Adrenal gland (tissue), 19 donors: ENCODE measurements at places on chromosomes 7 and 10. TPM values are rescaled to one million over a fixed set of nuclear protein-coding genes. Genes with fewer than 3 reads are reported as not detected.

DNA sequence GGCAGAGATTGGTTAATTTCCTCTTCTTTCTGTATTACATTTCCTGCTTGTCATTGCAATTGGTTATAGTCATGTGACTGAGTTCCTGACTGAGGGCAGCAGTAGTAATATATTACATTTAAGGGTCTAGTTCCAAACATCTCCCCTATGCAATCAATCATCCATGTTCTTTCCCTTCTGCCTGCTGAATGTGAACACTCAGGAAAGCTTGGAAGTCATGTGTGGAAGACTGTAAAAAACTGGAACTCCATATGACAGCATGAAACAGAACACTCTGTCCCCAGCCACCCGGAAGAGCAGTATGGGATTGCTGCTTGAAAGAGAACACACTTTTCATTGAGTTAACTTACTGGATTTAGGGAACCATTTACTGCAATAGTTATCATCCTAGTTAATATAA is 459.7 kb upstream of the SEMA3A start:
- no peak overlapping the region for H3K4me3 ChIP-seq
- H3K27ac ChIP-seq: no peak overlapping the region
- no peaks in the 10 kb centered on the region for H3K27me3 ChIP-seq
- no peak for DNase-seq
- no peaks in the 10 kb centered on the region for H3K36me3 ChIP-seq

DNA sequence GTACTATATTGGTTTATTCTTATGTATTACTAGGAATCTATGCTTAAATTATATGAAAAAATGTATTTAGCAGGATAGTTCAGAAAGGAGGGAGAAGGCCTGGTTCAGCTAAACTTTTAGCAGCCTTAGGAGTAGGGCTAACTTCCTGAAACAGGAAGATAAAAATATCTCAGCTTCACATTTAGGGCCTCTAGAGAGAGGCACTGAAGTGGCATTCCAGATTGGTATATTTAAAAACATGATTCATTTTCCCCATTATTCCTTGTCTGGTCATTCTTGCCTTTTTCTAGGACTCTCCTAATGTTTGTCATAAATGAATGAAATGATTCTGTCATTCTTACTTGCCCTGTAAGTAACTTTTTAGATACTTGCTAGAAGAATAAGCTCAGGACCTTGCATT is 63.0 kb upstream of the CYP26C1 start:
- H3K4me1 ChIP-seq: no peaks in the 10 kb centered on the region
- no peak overlapping the region for H3K4me3 ChIP-seq
- H3K36me3 ChIP-seq: no peaks in the 10 kb centered on the region
- no peaks in the 10 kb centered on the region for H3K27me3 ChIP-seq

- DNase-seq: no peak
- H3K4me1 ChIP-seq: no peaks in the 10 kb centered on the region
- no peak overlapping the region for H3K4me3 ChIP-seq
These were observed 26.3 kb downstream of the GPR141 start for GRCh38 chr7:37709631-37710509.

LRRC17 gene
- total RNA-seq: 1.5 TPM

- DNase-seq: no peak
- no peaks in the 10 kb centered on the region for H3K36me3 ChIP-seq
- H3K4me3 ChIP-seq: no peak overlapping the region
- H3K4me1 ChIP-seq: no peaks in the 10 kb centered on the region
These were observed 149.7 kb downstream of the DKK1 start for GRCh38 chr10:52463826-52464225.

DNA sequence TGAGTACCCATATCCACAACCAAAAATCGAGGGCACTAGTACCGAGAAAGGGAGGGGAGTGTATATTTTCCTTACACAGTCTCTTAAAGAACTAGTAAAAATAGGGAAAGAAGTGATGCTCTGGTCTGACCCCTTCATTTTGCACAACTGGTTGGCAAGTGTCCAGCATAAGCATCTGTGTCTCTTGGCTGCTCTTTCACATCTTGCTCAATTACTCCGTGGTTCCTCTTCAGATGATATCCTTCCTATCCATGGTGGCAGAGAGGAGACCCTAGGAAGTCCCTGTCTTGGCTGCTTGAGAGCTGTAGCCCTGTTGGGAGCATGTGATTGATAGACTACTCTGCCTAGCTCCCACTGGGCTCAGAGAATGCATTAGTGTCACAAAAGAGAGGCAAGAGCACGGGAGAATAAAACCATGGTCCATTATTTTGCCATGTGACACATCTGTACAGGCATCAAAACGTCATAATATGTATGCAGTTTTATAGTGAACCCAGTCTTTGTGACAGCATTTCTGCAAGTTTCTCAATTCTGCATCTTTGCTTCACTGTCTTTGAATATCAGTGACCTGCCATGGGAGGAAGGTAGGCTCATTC is 111.8 kb upstream of the ANKRD1 start:
- peak; percentile 52 for DNase-seq
- no peak overlapping the region for H3K27ac ChIP-seq
- H3K27me3 ChIP-seq: no peaks in the 10 kb centered on the region
- H3K4me3 ChIP-seq: no peak overlapping the region

- H3K27me3 ChIP-seq: no peaks in the 10 kb centered on the region
- H3K36me3 ChIP-seq: no peaks in the 10 kb centered on the region
- DNase-seq: no peak
- H3K27ac ChIP-seq: no peak overlapping the region
- no peak overlapping the region for H3K4me3 ChIP-seq
These were observed 4.2 kb downstream of the ADAMTS14 start for GRCh38 chr10:70676511-70676910.

DNA sequence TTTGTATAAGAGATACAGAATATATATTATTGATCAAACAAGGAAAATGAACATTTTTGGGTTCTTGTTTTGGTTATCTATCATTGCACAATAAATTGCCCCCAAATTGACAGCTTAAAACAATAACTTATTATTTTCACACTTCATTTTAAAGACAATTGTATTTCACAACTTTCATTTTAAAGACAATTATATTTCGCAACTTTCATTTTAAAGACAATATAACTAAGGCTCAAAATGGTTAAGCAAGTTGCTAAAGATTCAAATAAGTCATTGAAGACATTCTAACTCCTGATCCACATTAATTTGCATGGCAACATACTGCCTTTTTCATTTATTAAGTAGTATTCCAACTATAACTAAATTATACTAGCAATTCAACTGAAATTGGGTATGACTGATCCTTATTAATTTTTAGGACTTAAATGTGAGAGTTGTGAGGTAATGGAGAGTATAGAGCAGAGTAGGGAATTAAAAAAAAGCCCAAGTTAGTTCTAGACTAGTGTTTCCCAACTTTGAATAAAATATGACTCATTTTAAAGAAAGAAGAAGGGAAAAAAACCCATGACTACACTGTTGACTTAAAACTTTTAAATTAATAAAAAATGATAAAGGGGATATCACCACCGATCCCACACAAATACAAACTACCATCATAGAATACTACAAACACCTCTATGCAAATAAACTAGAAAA is 9.9 kb upstream of the STEAP2 start:
- no peak overlapping the region for H3K27ac ChIP-seq
- no peaks in the 10 kb centered on the region for H3K4me1 ChIP-seq
- H3K27me3 ChIP-seq: no peaks in the 10 kb centered on the region
- no peak overlapping the region for H3K4me3 ChIP-seq

GRCh38 chr10:103186128-103186527 is 6.9 kb downstream of the NT5C2 start:
- no peak overlapping the region for H3K4me3 ChIP-seq
- no peaks in the 10 kb centered on the region for H3K27me3 ChIP-seq
- no peaks in the 10 kb centered on the region for H3K36me3 ChIP-seq
- no peak overlapping the region for H3K27ac ChIP-seq

ZNF117 gene
- 39.3 TPM for total RNA-seq

- no peak overlapping the region for H3K4me3 ChIP-seq
- no peak for DNase-seq
- H3K36me3 ChIP-seq: no peaks in the 10 kb centered on the region
- no peak overlapping the region for H3K27ac ChIP-seq
These were observed 231.5 kb upstream of the NRP1 start for GRCh38 chr10:33566001-33566400.

GRCh38 chr10:75402486-75403143 is 1.1 kb upstream of the ZNF503 start:
- DNase-seq: peak; percentile 65
- no peaks in the 10 kb centered on the region for H3K36me3 ChIP-seq
- H3K27me3 ChIP-seq: no peaks in the 10 kb centered on the region
- H3K4me1 ChIP-seq: no peaks in the 10 kb centered on the region
- H3K4me3 ChIP-seq: peak overlapping the region; percentile 99

GRCh38 chr7:35550831-35551230 is 144.1 kb downstream of the HERPUD2 start:
- no peaks in the 10 kb centered on the region for H3K36me3 ChIP-seq
- H3K4me1 ChIP-seq: no peaks in the 10 kb centered on the region
- no peak overlapping the region for H3K4me3 ChIP-seq
- no peak overlapping the region for H3K27ac ChIP-seq
- no peaks in the 10 kb centered on the region for H3K27me3 ChIP-seq

DNA sequence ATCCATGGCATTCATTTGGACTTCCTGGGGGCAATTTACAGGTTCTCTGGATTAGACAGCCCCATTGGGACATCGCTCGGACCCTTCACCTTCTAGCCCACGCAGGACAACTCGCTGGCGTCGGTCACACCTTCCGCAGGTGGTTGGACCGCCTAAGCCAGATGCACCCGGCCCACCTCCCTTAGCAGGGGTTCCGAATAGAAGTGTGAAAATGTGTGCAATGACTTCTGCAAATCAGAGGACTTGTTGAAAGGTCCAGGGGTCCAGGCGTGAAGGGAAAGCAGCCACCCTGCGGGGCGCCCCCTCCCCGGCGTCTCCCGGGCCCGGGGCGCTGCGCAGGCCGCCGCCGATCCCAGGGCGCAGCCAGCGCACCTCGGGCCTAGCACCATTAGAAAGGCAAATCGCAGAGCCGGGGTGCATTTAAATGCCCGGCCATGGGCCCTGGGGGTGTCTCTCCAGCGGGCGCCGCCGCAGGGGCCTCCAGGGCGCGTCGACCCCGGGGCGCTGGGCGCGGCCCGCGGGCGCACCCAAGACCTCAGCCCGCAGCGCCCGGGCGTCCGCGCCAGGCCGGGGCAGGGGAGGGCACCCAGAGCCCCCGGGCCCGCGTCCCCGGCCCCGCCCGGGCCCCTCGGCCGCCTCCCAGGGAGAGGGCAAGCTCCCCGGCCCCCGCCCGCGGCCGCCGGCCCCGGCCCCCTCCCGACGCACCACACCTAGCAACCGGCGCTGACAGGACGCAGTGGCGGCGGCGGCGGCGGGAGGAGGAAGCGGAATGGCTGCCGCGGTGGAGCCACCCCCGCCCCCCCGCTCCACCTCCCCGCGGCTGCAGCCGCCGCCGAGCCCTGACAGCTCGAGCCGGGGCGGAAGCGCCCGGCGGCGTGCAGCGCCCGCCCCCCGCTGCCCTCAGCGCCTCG is 1.2 kb downstream of the JAZF1 start:
- H3K27me3 ChIP-seq: no peaks in the 10 kb centered on the region
- peak; percentile 78 for DNase-seq
- H3K4me1 ChIP-seq: peaks cover 23% of the 10 kb centered on the region
- peak overlapping the region; percentile 69 for H3K27ac ChIP-seq

DNA sequence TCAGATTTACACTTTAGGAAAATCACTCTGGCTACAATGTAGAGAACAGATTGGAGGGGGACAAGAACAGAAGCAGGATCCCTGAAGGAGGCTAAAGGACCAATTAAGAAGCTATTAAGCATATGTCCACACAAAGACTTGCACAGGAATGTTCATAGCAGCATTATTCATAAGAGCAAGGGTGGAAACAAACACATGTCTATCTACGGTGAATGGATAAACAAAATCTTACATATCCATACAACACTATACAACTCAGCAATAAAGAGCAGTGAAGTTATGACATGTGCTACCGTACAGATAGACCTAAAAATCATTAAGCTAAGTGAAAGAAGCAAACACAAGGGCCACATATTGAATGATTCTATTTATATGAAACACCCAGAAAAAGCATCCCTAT is 10.4 kb downstream of the CHCHD3 start:
- peaks cover 10% of the 10 kb centered on the region for H3K4me1 ChIP-seq
- no peaks in the 10 kb centered on the region for H3K36me3 ChIP-seq
- no peaks in the 10 kb centered on the region for H3K27me3 ChIP-seq
- no peak overlapping the region for H3K27ac ChIP-seq

SLC39A12 gene
- total RNA-seq: not detected

DNA sequence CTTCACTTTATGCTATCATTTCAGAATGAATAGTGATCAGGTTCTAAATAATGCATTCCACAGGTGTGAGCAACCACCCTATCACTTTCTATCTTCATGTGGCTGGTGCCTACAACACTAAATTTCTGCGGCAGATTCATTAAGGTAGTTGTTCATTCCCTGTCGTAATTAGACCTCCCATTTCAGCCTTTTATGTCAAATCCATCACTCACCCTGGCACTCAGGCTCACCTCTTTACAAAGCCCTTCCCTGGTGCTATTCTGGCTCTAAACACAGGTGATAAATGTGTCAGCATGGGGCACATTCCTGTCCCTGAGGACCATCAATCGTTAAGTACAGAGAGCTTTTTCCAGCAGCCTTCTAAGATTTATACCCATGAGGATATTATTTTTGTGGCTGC is 300.0 kb upstream of the C7orf33 start:
- H3K36me3 ChIP-seq: no peaks in the 10 kb centered on the region
- no peak overlapping the region for H3K4me3 ChIP-seq
- no peaks in the 10 kb centered on the region for H3K27me3 ChIP-seq

DNA sequence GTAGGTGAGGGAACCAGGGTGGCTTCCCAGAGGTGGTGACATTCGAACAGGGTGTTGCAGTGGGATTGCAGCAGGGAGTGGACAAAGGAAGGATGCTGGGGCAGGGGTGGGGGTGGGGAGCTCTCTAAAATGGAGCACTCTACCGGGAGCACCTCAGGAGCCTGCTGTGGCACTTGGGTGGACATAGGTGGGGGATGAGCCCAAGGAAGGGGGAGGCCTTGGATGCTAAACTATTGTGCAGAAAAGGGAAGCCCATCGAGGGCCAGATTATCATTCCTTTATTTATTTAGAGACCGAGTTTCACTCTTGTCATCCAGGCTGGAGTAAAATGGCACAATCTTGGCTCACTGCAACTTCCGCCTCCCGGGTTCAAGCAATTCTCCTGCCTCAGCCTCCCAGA is 3.3 kb upstream of the STX1A start:
- peaks cover 4% of the 10 kb centered on the region for H3K27me3 ChIP-seq
- DNase-seq: no peak
- no peak overlapping the region for H3K27ac ChIP-seq

GRCh38 chr10:124665980-124666379 is 78.2 kb downstream of the FAM53B start:
- H3K27me3 ChIP-seq: no peaks in the 10 kb centered on the region
- peaks cover 9% of the 10 kb centered on the region for H3K36me3 ChIP-seq
- peak overlapping the region; percentile 84 for H3K27ac ChIP-seq
- DNase-seq: peak; percentile 61
- no peak overlapping the region for H3K4me3 ChIP-seq
